HL-60 (cell line): ENCODE measurements at places on chromosomes 1 and 21.

GRCh38 chr1:112826217-112826944 lies 111.2 kb upstream of the PPM1J start:
- no peak for DNase-seq

DNA sequence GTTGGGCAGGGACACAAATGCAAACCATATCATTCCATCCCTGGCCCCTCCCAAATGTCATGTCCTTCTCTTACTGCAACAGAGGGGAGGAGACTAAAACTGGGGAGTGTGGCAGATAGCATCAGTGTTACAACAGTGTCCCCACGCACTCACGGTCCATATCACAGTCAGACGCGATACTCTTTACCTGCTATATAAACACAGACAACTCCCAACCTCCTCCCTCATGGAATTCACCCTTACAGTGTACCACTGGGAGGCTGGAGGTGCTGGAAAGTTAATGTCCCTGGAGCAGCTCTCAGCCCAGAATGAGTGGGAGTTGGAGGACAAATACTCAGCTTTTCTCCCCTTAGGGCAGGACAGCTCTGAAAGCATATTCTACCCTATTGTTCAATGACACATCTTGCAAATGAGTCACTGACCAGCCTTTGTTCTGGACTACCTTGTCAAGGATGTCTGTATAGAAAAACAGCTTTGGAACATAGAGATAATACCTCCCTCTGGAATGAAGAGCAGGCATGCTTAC lies 445.9 kb downstream of the SETD4 start:
- DNase-seq = no peak

DNA sequence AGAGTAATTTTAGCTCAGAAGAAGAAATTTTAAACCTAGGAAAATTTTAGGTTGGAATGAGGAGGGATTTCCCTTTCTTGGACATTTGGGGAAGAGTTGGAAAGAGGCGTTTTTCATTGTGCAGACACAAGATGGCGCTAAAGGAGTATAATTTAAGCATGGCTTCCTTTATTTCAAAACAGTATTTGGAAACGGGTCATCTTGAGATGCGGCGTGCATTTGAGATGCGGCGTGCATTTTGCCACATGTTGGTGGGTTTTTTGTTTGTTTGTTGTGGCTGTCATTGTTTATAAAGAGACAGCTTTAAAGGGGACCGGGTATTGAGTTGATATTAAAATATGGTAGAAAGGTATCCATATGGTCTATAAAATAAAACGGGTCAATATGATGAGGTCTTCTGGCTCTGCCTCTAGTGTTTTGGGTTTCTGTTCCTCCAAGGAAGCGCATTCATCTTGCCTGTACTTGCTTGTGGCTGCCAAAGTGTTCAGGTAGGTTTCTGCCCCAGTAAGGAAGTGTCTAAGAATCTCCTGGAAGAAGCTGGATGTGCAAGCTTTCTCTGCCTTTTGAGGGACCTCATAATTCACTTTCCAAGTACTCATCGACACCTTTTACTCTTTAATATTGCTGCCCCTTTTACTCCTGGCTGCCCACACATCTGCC lies 210.3 kb downstream of the SLC35F3 start:
- peak; percentile 20 for DNase-seq

DNA sequence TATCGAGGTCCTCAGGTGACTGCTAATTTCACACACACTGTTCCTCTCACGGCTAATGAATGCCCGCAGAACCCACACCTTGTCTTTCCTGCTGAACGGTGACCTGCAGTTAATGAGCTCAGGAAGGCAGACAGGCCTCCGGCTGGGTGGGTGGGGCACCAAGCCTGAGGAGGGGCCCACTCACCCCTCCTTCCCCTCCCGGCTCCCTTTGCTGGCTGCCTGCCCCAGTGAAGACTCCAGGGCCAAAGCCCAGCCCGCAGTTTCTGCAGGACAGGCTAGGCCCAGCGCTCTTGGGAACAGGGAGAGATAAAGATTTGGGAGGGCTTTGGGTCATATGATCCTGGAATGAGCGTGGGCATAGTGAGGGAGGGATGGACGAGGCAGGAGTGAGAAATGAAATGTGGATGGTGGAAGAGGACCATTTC lies 26.4 kb downstream of the FOXO6 start:
- DNase-seq = no peak

DNA sequence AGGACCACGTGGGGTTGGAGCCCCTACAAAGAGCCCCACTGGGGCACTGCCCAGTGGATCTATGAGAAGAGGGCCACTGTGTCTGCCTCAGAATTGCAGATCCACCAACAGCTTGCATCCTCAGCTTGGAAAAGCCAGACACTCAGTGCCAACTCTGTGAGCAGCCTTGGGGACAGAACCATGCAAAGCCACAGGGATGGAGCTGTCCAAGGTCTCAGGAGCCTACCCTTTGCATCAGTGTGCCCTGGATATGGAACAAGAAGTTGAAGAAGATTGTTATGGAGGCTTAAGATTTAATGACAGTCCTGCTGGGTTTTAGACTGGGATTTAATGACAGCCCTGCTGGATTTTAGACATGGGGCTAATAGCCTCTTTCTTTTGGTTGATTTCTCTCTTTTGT lies 1670.9 kb downstream of the PLA2G4A start:
- DNase-seq = no peak

- no peak for DNase-seq
Observed at GRCh38 chr1:41640756-41641474, 156.4 kb upstream of the EDN2 start.

- no peak for DNase-seq
Observed at GRCh38 chr1:201229771-201230635, 39.4 kb downstream of the IGFN1 start.

- no peak for DNase-seq
Observed at GRCh38 chr1:59146651-59147358, 150.1 kb upstream of the FGGY start.

DNA sequence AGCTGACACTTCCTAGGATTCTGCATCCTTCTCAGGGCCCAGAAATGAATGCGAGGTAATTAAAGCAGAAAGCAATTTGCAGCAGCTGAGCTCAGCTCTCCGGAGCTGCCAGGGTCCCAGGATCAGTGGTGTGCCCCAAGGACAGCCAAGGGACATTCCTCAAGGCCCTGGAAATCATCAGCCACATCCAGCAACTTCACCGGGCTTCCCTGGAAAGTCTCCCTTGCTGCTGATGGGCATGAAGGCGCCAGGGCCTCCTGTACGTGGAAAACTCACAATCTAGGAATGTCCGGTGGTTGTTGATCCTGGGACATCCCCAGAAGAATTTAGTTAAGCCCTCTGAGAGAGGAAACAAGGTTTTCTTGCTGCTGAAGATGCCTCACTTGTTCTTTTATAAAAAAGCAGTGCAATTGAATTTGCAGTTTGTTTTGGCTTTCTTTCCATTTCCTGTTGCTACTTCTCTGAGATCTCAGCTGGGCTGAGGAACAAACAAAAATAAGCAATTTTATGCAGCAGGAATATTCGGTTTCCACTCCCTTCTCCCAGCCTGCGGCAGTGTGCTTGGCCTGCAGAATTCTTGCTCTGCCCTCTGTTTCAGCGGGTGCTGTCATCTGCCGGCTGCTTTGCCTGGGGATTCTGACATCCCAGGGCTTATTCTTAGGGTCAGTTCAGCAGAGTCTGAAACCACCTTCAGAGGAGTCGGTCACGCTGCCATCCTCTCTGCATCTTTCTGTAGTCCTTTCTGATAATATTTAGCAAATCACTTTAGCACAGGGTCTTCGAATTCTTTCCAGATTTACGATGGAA lies 85.9 kb downstream of the TCP10L start:
- no peak for DNase-seq

GRCh38 chr1:91727763-91728162 lies 158.2 kb downstream of the TGFBR3 start:
- DNase-seq = no peak

DNA sequence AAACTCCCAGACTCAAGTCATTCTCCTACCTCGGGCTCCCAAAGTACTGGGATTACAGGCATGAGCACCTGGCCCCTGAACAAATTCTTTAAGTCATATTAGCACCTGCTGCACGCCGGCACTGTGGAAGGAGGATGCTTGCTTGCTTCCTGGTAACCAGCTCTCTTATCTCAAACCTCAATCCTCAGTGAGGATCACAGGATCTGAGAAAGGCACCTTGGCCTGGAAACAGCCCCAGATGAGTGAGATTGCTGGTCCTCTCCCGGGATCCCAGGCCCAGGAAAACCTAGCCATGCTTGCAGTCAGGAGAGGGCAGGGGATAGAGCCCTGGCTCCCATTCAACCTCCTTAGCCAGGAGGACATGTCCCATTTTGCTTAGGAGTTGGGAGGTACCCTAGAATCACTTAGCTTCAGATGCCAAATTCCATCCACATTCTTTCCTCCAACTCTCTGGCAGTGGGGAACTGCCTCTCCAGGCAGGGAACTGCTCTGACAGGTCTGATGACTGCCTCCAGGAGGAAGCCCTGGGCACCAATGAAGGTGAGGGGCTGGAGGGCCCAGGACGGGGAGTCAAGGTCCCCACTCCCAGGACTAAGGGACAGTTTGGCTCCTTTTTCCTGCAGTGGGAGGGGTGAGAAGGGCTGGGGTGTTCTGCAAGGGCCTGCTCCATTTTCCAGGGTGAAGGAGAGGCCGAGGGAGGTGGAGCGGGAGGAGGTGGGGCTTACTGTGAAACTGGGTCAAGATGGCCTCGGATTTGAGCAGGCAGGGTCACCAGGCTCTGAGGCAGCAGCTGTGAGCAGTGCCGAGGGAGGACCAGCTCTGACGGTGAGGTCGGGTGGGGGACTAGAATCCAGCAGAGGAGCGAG lies 9.5 kb downstream of the GPR37L1 start:
- DNase-seq = no peak

DNA sequence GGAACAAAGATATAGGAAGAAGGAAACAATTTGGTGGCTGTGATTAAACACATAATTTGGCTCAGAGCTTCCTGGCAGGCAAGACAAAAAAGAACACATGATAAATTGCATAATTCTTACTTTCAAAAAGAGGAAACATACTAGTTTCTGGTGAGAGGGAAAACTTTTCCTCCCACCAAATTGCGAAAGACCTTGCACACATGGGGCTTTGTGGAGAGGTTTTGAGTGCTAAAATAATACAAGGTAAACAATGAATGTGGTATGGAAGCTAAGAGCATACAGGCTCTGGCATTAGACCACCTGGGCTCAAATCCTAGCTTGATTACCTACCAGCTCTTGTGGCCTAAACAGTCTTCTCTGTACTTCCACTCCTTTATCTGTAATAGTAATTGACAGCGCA lies 140.2 kb upstream of the HOOK1 start:
- DNase-seq = peak; percentile 96

DNA sequence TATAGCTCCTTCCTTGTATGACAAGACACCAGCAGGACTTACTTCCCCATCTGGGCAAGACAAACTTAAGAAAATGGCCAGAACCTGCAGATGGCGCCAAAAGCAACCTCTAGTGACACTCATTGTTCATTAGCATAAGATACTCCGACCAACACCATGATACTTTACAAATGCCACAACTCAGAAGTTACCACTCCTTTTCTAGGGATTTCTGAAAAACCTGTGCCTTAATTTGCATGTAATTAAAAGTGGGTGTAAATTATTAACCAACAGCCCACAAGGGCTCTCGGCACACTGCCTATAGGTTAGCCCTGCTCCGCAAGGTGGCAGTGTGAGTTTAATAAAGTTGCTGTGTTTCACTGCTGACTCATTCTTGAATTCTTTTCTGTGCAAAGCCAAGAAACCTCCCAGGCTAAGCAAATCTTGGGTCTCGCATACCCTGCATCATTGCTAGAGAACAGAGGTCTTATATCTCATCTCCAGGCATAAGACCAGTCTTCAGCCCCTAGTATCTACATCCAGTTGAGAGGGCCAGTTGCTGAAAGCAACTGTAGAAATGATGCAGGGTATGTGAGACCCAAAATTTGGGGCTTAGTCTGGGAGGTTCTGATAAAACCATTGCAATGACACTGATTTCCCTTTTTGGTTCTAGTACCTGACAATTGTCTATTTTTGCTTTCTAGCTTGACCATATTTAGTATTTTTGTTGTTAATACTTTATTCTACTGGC lies 86.4 kb downstream of the FAF1 start:
- DNase-seq = peak; percentile 57
